Activated CD8-positive, alpha-beta memory T cell treated with anti-CD3 and anti-CD28 coated beads for 24 hours (primary cell): ENCODE measurements at places on chromosomes 3 and 15.

DNA sequence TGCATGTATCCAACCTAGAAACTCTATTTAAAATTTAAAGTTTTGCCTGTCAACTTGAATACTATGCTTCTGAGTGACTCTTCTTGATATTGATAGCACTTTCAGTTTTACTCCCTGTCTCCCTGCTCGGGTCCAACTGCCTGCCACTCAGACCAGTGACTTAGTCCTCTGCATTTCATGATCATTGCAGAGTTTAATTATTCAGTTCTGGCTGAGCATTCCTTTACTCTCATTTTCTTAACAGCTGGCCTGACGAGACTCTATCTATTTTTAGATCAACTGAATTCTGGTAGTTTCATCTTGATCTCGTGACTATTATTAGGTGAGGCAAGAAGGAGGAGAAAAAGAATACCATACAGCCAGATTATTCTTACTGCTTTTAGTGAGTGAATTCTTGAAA, 617.4 kb downstream of the SI start:
- DNase-seq: no peak

DNA sequence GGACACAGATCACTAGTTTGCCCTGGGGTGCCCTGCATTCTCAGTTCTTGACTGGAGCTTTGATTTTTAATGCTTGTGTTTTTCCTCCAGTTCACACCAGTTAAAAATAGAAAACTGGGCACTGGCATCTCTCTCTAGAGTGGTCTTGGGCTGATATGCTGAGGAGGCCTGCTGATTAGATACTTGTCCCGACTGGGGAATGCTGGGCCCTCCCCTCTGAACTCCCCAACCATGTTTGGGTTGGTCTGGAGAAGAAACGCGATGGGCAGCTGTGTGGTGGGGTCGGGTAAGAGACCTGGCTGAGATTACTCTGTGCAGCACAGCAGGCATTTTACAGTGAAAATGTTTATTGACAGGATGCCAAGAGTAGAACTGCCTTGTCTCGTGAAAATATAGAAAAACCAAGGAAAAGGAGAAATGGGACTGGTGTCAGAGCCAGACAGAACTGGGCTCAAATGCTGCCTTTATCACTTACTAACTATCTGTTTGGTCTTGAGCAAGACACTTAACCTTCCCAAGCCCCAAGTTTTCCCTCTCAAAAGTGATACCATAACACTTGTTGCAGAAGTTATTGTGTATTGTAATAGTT, 1.6 kb upstream of the ACTC1 start:
- no peak for DNase-seq

DNA sequence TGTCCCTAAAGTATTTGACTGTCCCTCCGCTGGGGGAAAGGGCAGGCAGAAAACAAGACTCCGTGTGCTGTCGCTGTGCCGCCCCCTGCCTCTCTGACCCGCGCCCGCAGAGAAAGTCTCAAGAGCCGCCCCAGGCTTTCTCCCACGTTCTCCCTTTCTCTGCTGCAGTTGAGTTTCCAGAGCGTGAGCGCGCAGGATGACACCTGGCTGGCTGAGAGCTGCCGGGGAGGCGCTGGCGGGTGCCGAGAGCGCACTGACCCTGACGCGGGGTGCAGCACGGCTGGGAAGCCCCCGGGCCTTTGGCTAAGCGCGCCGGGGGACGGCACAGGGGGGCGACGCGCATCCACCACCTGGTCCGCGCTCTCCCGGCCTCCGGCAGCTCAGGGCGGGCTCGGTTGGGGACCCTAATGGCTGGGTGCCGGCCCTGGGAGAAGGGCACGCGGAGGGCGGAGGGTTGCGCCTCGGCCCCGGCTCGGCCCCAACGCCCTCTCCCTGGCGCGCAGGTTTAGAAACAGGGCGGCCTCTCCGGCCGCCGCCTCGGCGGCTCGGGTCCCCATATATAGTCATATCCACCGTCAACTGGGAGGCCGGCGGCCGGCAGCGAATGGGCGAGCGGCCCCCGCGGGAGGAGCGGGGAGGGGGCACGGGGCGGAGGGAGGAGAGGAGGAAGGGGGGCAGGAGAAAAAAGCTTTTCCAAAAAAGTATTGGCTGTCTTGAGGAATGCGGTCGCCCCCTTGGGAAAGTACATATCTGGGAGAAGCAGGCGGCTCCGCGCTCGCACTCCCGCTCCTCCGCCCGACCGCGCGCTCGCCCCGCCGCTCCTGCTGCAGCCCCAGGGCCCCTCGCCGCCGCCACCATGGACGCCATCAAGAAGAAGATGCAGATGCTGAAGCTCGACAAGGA, at the start of gene TPM1:
Gene TPM1, plus strand, starts transcription at position 774 of the 903 bp plus-strand sequence. Its CDS starts 83 bp downstream, at position 857.
- DNase-seq: peak; percentile 61

GRCh38 chr3:150975992-150976368, 3.5 kb upstream of the CLRN1 start:
- DNase-seq: no peak

- no peak for DNase-seq
Observed at GRCh38 chr3:106825962-106826605, 551.2 kb upstream of the CCDC54 start.

DNA sequence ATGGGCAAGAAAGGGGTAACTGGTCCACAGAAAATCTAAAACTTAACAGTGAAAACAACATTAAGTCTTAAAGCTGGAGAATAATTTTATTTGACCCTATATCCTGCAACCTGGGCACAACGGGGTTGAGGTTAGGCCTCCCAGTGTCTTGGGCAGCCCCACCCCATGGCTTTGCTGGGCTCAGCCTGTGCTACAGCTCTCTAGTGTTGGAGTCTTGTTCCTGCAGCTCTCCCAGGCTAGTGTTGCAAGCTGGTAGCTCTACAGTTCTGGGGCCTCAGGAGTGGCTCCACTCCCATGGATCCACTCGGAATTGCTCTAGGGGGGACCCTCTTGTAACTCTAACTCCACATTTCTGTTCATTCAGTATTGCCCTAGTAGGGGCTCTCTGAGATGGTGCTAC, 24.9 kb upstream of the GNB4 start:
- no peak for DNase-seq

DNA sequence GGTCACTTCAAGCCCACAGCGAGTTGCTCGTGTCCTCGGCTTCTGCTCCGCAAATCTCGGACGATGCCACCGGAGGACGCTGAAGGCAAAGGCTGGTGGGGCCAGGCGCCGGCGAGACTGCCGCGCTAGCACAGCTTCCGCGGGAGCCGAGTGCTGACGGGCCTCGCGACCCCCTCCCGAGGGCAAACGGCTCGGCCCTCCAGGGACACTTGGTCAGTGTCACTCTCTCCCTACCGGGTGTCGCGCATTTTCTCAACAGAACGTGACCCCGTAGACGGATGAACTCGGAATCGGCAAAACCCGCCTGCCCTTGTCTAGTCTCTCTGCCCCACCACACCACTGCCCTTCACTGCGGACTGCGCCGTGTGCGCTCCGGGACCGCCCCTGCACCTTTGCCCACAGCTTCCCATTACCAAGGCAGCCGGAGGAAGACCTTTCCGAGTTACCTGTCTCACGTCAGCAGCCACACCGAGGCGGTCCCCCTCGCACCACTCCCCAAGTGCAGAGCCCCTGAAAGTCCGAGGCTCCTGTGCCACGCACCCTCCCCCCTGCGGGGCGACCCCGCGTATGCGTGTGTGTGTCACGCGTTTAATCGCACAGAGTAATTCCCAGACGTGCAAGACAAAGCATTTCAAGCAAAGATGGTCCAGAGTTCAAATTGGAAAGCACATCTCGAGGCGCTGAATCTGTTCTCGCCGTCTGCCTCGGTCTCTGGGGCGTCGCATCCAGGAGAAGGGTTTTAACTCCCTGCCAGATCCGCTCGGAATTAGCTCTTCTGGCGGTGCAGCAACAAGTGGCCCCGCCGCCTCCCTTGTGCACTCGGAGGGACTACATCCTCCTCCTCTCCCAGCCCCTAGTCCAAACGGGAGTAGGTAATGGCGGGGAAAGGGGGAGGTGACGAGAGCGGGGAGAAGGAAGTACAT, 245.0 kb upstream of the TOPAZ1 start:
- peak; percentile 66 for DNase-seq

DNA sequence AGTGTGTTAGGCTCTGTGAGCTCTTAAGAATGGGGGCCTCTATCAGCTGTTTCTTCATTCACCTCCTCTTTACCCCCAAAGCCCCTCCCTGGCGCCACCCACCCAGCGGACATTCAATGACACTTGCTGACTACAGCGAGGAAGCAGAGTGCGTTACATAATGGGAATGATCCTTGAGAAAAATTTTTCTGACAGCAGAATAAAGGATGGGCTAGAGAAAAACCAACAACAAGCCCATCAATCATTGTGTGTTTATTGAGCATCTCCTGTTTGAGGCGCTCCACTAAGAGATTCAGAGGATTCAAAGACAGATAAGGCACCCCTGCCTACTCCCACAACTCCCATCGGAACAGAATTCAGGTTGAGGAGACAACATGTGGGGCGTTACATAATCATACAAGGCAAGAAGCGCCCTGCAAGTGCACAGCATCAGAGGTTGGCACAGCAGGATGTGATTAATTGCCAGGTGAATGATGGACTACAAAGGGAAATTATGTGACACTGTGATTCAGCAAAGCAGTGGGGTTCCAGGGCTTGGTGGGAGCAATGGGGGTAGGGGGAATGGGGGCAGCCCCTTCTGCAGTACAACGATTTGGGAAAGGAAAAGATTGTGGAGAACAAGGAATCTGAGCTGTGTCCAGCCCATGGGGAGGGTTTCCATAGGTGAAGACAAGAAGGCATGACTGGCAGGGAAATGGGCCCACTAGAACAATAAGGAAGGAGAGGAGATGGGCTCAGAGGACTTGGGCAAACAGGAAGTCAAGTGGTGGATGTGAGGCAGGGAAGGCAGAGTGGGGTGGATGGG, 141.3 kb upstream of the ATP2B2 start:
- peak; percentile 11 for DNase-seq

GRCh38 chr3:89114841-89115223, 7.4 kb downstream of the EPHA3 start:
- no peak for DNase-seq

GRCh38 chr15:78651007-78651406, 10.0 kb upstream of the CHRNB4 start:
- no peak for DNase-seq

DNA sequence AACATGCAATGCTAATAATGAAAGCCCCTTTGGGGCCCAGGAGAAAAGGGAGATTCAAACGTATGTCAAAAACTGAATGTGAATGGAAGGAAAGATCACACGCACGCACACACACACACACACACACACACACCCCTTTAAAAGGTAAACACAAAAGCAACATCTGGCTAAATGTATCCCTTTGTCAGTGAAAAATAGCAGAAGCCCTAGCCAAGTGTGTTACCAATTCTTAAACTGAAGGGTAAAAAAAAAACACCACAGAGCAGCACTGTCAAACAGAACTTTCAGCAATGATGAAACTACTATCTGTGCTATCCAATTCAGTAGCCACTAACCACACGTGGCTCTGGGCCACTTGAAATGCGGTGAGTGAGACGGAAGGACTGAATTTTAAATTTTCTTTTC, 4.9 kb downstream of the RFTN1 start:
- no peak for DNase-seq

DNA sequence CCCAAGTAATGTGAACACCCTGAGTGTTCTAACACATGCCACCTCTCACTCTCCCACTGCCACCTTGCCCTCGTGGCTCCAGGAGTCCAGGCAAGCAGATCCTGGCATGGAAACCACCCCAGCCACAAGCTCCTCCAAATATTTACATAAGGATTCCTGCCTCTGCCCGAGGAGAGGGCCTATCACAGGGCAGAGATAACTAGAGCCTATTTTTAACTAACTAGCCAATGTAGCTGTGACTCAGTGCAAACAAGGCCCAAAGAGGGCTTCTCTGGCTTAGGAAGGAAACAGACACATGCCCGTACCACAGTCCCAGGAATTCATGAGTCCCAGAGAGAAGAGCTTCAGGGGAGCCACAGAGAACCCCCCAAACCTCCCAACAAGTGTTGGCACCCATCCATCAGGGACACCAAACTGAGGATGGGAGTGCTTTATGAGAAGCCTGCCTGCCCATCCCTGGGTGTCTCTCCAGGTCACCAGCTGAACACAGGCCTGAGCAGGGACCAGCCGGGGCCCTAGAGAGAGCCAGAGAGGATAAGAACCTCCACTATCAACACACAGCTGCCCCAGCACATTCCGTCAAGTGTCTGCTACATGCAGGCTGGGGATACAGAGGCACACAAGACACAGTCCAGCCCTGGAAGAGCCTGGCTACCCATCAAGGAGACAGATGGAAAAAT, 9.2 kb downstream of the FYCO1 start:
- no peak for DNase-seq

DNA sequence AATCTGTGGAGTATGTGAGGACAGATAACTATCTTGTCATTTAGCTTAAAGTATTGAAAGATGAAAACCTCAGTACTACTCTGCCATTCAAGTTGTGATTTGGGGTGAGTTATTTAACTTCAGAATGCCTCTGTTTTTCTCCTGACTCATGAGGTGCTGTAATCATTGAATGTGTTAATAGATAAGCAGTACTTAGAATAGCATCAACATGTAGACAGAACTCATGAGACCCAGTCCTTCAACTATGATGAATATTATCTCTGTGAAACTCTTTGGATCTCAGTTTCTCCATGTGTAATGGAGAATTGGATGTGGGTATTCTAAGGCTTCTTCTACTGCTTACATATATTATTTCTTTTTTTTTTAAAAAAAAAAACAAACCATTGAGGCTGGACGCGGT, 431.4 kb downstream of the GRM7 start:
- DNase-seq: no peak

- no peak for DNase-seq
Observed at GRCh38 chr3:106813742-106814141, 563.5 kb upstream of the CCDC54 start.

DNA sequence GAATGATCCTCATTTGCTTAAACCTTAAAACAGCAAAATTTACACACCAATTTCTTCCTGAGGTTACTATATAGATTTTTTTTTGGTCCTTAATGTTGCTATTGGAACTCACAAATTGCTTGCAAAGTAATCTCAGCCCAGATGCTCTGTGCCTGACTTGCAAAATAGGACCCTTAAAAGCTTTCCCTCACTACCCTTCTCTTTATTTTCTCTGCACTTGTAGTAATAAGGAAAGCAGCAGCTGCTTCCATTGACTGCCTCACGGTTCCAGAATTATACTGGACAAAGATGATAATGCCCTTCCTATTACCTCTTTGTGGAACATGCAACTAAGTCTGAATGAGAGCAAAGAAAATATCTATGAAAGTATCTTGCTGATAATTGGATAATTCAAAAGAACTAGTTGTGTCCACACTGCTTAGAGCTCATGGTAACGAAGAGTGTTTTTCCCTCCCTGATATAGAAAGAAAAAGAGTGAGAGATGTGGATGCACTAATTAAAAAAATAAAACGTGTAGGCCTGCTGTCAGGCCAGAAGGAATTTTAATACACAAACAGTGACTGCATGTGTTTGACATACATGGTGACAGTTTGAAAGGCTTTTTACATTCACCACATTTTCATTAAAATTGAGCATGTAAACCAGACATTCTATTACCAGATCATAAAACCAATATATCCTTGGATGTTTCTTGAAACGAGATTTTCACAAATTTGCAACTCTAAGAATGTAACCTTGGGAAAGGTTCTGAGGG, 783.1 kb downstream of the GBE1 start:
- DNase-seq: no peak

GRCh38 chr3:178562143-178562946, 26.1 kb downstream of the KCNMB2 start:
- no peak for DNase-seq
